ENCODE measurements at places on chromosomes 6 and 20.

GRCh38 chr6:97110149-97110548 is 172.9 kb downstream of the MMS22L start:
- DNase-seq, result no peak

- no peak for DNase-seq
These were observed 243.3 kb downstream of the ADGRG6 start for GRCh38 chr6:142545147-142545546.

GRCh38 chr6:71395731-71396409 is 107.3 kb downstream of the OGFRL1 start:
- no peak for DNase-seq

DNA sequence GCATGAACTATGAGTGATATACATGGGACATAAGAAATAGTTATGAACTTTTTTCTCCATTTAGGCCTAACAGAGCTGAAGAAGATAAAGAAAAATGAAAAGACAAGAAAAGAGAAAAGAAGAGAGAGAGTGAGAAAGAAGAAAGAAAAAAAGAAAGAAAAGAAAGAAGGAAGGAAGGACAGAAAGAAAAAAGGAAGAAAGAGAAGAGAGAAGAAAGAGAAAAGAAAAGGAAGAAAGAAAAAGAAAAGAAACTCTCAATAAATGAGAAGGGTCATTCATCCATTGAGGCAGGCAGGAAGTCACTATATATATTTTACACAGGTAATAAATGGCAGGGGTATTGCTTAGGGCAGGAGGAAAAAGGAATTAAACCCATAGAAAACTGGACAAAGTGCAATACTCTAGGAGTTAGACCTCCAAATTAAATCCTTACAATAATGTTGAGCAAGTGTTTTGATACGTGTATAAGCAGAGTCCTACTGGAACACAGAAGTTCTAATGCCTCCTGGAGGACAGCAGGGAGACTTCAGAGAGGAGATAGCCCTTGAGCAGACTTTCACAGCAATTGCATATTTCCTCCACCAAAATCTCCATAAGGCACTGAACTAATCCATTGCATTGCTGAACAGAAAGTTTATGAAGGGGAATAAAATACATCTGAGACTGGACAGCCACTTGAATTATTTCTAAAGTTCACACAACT is 86.4 kb upstream of the TENT5A start:
- no peak for DNase-seq

- DNase-seq, result peak; percentile 65
These were observed 10.1 kb downstream of the HFE start for GRCh38 chr6:26097268-26097875.

DNA sequence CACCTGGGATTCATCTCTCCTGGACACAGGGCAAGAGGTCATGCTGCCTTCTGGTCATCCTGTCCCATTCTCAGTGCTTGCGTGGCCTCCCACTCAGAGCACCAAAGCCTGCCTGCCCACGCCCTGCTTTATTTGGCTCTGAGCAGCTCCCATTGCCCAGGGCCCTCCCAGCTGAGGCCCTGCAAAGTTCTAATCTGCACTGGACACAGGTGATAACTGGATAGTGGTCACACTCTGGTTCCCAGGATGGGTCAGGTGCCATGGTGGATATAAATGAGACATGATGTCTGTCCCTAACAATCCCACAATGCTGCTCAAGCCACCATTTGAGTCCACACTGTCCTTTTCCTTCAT is 39.5 kb downstream of the CPXM1 start:
- DNase-seq, result no peak

Data from T-helper 1 cell (primary cell).